ENCODE measurements at places on chromosomes 5 and 9. TPM values are rescaled to one million over a fixed set of nuclear protein-coding genes. Genes with fewer than 3 reads are reported as not detected.

IFNE gene
- total RNA-seq: not detected

- no peak overlapping the region for H3K4me3 ChIP-seq
- H3K4me1 ChIP-seq: no peaks in the 10 kb centered on the region
- H3K27me3 ChIP-seq: no peaks in the 10 kb centered on the region
- DNase-seq: no peak
These were observed 151.3 kb upstream of the TLX3 start for GRCh38 chr5:171157775-171158174.

DNA sequence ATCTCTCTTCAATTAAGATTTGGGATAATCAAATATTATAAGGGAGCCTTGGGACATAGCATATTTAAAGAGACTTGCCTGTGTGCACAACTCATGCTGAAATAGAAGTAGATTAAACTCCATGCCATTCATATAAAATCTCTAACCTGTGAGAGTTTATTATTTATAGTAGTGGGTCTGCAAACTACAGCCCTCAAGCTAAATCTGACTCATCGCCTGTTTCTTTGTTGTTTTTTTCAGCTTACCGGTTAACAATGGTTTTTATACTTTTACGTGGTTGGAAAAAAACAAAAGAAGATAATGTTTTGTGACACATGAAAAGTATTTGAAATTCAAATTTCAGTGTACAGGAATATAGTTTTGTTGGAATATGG, 61.9 kb upstream of the GHR start:
- no peak overlapping the region for H3K27ac ChIP-seq
- H3K27me3 ChIP-seq: no peaks in the 10 kb centered on the region
- H3K36me3 ChIP-seq: no peaks in the 10 kb centered on the region
- H3K4me1 ChIP-seq: no peaks in the 10 kb centered on the region
- DNase-seq: no peak

DNA sequence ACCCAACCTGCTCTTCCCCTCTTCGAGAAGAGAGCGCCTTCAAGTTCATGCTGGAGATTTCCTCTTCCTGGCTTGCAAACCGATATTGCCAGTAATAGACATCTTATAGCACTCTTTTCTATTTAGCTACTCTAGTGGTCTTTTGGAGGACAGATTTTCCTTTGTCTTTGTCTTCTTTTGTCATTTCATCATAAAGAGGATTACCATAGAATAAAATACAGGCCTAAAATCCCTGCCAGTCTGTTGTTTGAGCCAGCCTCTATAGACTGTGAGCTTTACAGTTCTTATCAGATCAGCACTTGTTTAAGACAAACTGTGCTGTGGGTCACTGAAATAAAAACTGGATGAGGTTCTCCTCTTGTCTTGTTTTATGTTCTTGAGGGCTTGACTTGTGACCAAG, 802.8 kb downstream of the NR2F1-AS1 start:
- no peaks in the 10 kb centered on the region for H3K27me3 ChIP-seq
- no peak overlapping the region for H3K4me3 ChIP-seq
- no peaks in the 10 kb centered on the region for H3K4me1 ChIP-seq
- no peak overlapping the region for H3K27ac ChIP-seq
- DNase-seq: no peak

DNA sequence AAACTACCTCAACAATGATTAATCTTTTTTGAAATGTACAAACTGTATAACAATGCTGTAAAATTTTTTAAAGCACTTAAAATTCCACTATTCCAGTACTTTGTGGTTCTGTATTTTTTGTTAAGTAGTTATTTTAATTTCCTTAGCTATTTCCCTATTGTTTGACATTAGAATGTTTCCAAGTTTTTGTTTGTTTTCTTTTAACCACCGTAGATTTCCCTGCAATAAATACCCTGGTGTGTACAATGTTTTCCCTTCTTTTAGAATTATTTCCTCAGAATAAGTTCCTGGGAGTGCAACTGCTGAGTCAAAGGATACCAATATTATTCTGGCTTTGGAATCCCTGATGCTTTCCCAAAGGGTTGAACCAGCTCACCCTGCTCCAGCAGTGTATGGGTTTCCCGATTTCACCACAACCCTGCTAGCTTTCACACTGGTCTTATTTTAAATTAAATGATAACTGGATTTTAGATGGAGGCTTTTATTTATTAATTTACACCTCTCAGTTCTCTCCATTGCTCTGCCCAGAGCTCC, 20.6 kb upstream of the ANGPTL2 start:
- H3K27me3 ChIP-seq: no peaks in the 10 kb centered on the region
- H3K36me3 ChIP-seq: no peaks in the 10 kb centered on the region
- DNase-seq: no peak
- no peak overlapping the region for H3K4me3 ChIP-seq

Measured in CD4-positive, CD25-positive, alpha-beta regulatory T cell (primary cell).